Osteoblast (primary cell): ENCODE measurements at places on chromosomes 16 and 17.

GRCh38 chr16:68782198-68783174, 45.4 kb downstream of the CDH1 start:
- DNase-seq, result no peak

DNA sequence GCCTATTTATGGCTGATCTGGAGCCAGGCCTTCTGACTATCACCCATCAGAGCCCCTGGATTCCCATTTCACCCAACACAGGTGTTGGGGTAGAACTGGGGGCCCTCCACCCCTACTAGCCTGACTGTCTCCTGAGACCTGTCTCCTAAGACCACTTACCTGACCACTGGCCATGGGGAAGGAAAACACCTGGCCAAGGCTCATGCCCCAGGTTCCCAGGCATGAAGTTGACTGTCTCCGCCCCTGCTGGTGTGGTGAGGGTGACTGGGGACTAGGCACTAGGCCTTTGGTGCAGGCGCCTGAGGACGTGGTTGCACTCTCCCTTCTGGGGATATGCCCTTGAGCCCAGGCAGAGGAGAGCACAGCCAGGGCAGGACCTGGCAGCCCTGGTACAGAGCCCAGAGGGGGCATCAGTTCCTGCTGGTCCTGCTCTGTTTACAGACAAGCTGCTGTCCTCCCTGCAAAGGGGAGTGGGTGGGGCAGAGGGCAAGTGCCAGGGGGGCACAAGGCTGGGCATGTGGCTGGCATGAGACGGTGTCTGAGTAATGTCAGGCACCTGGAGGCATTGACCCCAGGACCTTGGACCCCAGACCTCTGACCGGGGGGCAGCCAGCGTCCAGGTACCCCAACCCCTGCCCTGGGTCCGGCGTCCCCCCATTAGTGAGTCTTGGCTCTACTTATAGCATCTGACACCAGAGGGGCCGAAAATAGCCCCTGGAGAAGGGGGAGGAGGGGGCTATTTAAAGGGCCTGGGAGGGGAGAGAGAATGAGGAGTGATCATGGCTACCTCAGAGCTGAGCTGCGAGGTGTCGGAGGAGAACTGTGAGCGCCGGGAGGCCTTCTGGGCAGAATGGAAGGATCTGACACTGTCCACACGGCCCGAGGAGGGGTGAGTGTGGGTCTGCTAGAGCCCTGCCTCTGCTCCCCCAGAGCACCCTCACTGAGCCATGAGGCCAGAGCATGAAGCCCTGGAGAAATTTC, at the start of gene TCAP:
Gene TCAP (plus strand): TSS at position 769 of the 981 bp plus-strand sequence. CDS start 11 bp downstream, at position 780.
- peak; percentile 78 for DNase-seq

DNA sequence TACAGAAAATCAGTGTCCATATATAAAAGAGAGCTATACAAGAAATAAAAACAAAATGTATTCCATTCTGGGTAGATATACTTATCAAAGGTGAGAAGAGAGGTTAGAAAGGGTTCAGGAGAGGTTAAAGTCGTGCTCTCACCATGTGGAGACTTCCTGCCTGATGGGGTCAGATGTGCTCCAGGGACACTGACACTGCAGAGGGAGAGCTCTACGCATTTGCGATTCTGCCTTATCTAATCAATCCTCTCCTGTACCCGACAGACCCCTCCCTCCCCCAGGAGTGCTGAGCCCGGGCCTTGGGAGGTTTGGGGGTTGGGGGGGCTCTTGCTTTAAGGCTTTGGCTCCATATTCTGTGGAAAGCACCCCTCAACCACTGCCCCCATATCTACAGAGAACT, 16.6 kb upstream of the SLC5A11 start:
- DNase-seq, result no peak

- DNase-seq, result peak; percentile 27
Measured at GRCh38 chr17:75810216-75810615, 25.6 kb downstream of the UNK start.
